ENCODE measurements at places on chromosomes 13 and 19. TPM values are rescaled to one million over a fixed set of nuclear protein-coding genes. Genes with fewer than 3 reads are reported as not detected.

DNA sequence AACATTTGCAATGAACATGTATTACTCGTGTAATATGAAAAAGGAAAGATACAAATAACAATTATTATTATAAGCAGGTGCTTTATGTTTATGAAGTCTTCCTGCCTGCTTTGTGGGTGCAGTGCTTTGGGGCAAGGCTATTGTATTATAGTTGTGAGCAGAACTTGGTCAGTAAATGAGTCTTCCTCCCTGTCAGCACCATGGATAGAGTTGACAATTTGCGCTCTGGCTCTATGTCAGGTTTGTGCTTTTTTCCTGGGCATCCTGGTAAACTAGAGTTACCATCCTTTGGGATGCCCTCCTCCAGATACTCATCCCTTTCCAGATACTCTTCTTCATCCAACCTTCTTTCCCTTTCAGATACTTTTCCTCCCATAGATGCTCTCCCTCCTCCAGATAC lies 19.6 kb downstream of the ERICH6B start:
- DNase-seq = no peak
- H3K27ac ChIP-seq = no peak overlapping the region
- no peaks in the 10 kb centered on the region for H3K4me1 ChIP-seq
- peaks cover 29% of the 10 kb centered on the region for H3K27me3 ChIP-seq
- H3K36me3 ChIP-seq = no peaks in the 10 kb centered on the region

DNA sequence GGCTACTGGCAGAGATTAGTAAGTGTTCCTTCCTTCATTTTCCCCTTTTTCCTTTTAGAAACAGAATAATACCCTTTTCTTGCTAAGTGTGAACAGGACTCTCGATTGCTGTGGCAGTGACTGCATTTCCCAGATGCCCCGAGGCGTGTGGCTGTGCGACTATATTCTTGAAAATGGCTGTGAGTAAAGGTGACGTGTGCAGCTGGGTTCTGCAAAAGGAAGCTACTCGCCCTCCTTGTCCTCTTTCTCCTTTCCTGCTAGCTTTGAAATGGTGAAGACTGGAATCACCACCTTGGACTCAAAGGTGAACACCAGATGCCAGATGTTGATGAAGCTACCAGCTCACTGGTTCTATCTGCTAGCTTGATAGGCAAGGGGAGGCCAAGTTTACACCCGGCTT lies 121.4 kb downstream of the MIPEP start:
- H3K4me1 ChIP-seq = peaks cover 8% of the 10 kb centered on the region
- H3K36me3 ChIP-seq = no peaks in the 10 kb centered on the region
- H3K27ac ChIP-seq = no peak overlapping the region
- DNase-seq = no peak

KIR2DL3 gene
- 11.7 TPM for total RNA-seq

TYROBP gene
- total RNA-seq = 235 TPM

DNA sequence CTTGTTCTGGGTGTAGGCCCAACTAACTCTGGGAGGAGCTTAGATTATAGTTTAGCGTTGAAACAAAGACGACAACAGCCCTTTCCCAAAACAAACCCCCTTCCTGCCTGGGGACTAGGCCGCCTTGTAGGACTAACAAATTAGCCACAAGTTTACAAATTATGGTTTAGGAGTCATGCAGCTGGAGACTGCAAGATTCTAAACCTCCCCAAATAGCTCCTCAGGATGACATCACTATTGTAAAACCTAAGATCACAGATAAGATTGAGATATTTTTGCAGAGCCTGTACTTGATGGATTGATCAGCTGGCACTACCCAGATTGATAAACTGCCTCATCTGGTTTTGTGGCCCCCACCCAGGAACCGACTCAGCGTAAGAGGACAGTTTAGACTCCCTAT lies 2.3 kb upstream of the SLC25A15 start:
- H3K27me3 ChIP-seq = no peaks in the 10 kb centered on the region
- H3K4me3 ChIP-seq = no peak overlapping the region
- H3K36me3 ChIP-seq = no peaks in the 10 kb centered on the region
- DNase-seq = no peak

DNA sequence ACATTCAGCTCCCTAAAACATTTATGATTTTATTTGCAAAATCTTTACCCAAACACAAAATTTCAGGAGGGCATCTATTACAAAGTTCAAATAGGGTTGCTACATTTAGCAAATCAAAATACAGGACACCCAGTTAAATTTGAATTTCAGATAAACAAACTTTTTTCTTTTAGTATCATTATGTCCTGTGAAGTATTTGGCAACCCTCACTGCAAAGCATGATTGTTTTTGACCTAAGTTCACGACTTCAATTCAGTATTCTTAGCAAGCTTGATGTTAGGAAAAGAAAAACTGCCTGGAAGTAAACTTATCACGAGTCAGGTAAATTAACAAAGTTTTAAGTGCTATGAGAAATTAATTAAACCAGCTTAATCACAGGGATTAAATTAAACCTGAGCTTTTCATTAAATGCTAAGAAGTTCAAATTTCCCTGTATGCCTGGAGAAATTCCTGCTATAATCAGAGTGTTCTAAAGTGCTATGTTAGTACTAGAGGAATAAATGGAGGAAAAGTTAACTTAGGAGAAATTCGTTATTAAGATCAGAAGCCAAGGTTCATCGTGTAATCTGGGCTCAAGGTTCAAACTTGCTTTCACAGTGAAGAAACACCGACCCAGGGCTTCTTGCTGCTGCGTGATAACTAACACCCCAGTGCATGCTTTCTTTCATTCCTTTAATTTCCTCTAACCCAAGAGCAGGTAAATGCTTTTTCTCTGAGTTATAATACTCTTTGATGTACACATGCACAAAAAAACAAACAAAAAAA lies 298.1 kb downstream of the FOXO1 start:
- H3K27ac ChIP-seq = no peak overlapping the region
- no peak overlapping the region for H3K4me3 ChIP-seq
- no peaks in the 10 kb centered on the region for H3K36me3 ChIP-seq
- no peaks in the 10 kb centered on the region for H3K27me3 ChIP-seq
- no peaks in the 10 kb centered on the region for H3K4me1 ChIP-seq

- H3K4me1 ChIP-seq = peaks cover 3% of the 10 kb centered on the region
- peak overlapping the region; percentile 48 for H3K27ac ChIP-seq
- H3K27me3 ChIP-seq = peaks cover 7% of the 10 kb centered on the region
- no peak for DNase-seq
- H3K36me3 ChIP-seq = peaks cover 16% of the 10 kb centered on the region
- peak overlapping the region; percentile 43 for H3K4me3 ChIP-seq
Measured at GRCh38 chr13:77868717-77869116, 49.9 kb downstream of the EDNRB start.

IZUMO2 gene
- total RNA-seq = not detected

DNA sequence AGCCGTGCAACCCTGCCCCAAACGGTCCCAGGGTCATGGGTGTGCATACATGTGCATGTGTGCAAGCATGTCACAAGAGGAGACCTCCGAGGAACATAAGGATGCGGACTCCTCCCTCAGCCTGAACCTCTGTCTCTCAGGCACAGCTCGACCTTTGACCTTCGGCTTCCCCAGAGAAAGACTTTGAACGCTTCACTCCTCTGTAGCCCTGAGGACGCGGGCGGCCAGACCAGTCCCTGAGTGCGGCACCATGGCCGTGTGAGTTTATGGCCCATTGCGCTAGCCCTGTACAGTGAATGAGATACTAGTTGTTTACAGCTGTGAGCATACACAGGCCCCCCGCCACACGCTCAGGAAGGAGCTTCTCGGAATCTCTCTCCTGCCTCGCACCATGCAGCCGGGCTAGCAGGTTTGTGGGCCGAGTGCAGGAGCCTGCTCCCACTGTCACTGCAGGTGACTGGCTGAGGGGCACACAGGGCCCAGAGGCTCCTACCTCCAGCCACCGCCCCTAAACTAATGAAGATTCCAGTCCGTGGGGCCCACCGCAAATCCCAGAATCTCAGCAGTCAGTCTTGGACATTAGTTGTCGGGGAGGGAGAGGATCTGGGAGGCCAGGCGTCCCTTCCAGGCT lies 10.8 kb downstream of the RASA3 start:
- no peaks in the 10 kb centered on the region for H3K27me3 ChIP-seq
- H3K4me3 ChIP-seq = no peak overlapping the region
- no peak for DNase-seq
- peak overlapping the region; percentile 97 for H3K27ac ChIP-seq
- peaks cover 6% of the 10 kb centered on the region for H3K36me3 ChIP-seq

GRCh38 chr19:48044561-48044960 lies 682 bp upstream of the CABP5 start:
- H3K27ac ChIP-seq = no peak overlapping the region
- no peak overlapping the region for H3K4me3 ChIP-seq
- H3K36me3 ChIP-seq = no peaks in the 10 kb centered on the region
- no peaks in the 10 kb centered on the region for H3K4me1 ChIP-seq
- H3K27me3 ChIP-seq = peaks cover 28% of the 10 kb centered on the region

- no peak overlapping the region for H3K4me3 ChIP-seq
- no peaks in the 10 kb centered on the region for H3K27me3 ChIP-seq
- no peak for DNase-seq
- no peaks in the 10 kb centered on the region for H3K36me3 ChIP-seq
- no peak overlapping the region for H3K27ac ChIP-seq
Measured at GRCh38 chr13:66354879-66355751, 875.0 kb downstream of the PCDH9 start.

GFY gene
- total RNA-seq = not detected

DNA sequence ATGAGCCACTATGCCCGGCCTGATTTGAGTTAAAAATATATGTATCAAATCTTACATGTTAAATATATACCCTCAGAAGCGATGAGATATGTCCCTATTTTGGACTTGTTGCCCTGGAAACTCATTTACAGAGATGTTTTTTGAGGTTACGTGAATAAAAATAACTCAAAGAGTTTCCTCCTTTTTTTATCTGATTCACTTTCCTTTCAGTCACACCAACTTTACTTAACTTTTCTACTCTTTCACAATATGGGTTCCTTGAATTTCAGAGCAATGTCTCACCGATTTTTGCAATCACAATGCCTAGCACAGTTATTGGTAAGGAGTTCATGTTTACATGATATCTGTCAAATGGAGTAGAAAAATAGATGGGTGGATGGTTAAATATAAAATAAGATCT lies 2.3 kb downstream of the OR7C2 start:
- no peaks in the 10 kb centered on the region for H3K4me1 ChIP-seq
- no peak overlapping the region for H3K4me3 ChIP-seq
- H3K36me3 ChIP-seq = no peaks in the 10 kb centered on the region
- peaks cover 17% of the 10 kb centered on the region for H3K27me3 ChIP-seq
- no peak for DNase-seq
- H3K27ac ChIP-seq = no peak overlapping the region

ARRDC5 gene
- total RNA-seq = 1.6 TPM
